ENCODE measurements at places on chromosomes 11 and 22. TPM values are rescaled to one million over a fixed set of nuclear protein-coding genes. Genes with fewer than 3 reads are reported as not detected.

DNA sequence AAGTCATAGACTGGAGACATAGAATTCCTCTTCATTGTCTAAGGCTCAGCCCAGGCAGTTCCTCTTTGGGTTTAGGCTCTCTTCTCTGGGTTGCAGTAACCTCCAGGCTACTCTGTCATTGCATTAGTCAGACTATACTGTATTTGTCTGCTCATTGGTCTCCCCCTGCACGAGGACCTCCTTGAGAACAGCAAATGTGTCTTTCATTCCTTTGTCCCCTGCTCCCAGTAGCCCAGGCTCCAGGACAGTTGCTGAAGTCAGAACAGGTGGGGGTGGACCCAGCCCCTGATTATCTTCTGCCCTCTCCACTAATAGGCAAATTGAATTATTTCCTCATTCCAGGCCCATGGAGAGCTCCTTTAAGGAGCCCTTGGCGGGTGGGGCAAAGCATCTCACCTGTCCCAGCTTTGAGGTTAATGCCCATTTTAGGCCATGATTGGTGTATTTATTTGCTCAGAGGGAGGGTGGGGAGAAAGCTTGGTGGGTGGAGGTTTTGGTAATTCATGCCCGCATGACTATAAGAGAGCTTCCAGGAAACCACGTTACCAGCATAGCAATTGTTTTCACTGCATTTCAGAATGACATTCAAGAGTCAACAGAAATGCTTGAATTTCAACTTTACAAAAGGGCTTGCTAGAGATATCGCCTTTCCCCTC lies 40.9 kb downstream of the NAV2 start:
- DNase-seq: no peak

DNA sequence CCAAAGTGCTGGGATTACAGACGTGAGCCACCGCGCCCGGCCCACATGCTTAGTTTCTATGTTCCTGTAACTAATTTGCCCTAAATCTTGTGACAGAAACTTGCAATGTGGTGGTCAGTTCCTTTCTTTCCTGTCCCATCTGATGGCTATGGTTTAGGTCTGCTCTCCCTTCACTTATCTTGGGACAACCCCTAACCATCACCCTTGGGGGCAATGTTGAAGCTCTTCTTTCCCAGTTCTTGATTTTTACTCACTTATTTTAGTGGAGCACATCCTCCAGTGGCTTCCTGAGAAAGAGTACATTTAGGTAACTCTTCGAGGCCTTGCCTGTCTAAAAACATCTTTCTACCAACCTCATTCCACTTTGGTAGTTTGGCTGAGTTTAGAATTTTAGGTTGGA lies 7.3 kb downstream of the SREBF2 start:
- DNase-seq: no peak

GRCh38 chr11:88359541-88359940 lies 22.0 kb upstream of the CTSC start:
- DNase-seq: no peak

The MYBPC3 gene
- total RNA-seq: not detected

The MS4A1 gene
- 0.25 TPM for total RNA-seq

The OR51E2 gene
- total RNA-seq: not detected

- no peak for DNase-seq
These were observed 9.3 kb downstream of the PRCP start for GRCh38 chr11:82890936-82891335.

- DNase-seq: no peak
These were observed 28.8 kb downstream of the HIRA start for GRCh38 chr22:19402642-19403191.

The SPDYC gene
- not detected for total RNA-seq

GRCh38 chr11:135023499-135023898 lies 611.5 kb upstream of the B3GAT1 start:
- DNase-seq: no peak

Measured in activated T-helper 2 cell treated with anti-CD3 and anti-CD28 coated beads, Interferon-gamma antibody, Interleukin-2, Interleukin-4, amounts not matched to agents 10 μg/mL and 5 μg/mL and 100 μg/mL, durations not matched to agents 14 hours and 24 hours and 36 hours (primary cell).